ENCODE measurements at places on chromosomes 2 and 18.

GRCh38 chr2:32894119-32894728 is 52.5 kb upstream of the LTBP1 start:
- DNase-seq: peak; percentile 89

- no peak for DNase-seq
Observed at GRCh38 chr2:190964170-190964795, 49.7 kb downstream of the STAT1 start.

GRCh38 chr2:54512663-54513362 is 56.7 kb downstream of the SPTBN1 start:
- DNase-seq: no peak

- DNase-seq: no peak
Observed at GRCh38 chr2:52117299-52117698, 1085.4 kb upstream of the NRXN1 start.

DNA sequence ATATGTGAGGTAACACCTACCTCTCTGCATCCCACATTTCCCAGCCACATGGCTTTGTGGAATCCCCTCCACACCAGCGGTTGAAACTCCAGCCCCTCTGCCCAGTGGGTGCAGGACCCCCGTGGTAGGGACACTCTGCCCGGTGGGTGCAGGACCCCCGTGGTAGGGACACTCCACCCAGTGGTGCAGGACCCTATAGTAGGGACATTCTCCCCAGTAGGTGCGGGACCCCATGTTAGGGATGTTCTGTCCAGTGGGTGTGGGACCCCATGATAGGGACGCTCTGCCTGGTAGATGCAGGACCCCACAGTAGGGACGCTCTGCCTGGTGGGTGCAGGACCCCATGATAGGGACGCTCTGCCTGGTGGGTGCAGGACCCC is 11.5 kb downstream of the COPS9 start:
- DNase-seq: no peak

- DNase-seq: no peak
Observed at GRCh38 chr2:154901063-154901462, 202.6 kb downstream of the KCNJ3 start.

DNA sequence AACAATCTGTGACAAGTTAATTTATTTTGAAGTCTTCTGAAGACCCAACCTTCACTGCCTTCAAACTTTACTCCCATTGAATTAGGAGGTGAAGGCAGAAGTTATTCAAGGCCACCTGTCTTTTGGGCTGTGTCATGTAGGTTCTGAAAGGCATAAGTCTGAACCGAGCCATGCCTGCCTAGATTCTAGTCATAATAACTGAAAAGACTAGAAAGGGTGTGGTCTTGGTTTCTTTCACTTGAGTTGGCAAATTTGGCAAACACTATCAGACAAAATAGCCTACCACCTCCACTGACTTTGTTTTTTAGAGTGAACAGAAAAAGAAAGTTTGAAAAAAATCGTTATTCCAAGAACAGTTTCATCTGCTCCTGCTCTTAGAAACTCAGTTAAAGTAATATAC is 38.4 kb downstream of the PPM1B start:
- no peak for DNase-seq

DNA sequence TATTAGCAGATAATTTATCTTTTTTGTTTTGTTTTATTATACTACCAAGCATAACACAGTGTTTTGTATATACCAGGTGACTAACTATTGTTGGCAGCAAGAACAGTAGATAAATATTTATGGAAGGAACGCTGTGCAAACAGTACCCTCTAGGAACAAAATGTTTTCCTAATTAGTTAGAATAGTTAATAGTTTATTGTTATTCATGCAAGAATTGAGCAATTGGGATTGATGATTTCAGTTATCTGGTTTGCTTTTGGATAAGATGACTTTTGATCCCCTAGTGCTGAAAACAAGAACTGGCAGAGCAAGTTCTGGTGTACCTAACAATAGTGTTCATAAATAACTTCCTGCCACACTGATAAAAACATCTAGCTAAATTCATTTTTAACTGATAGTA is 323.3 kb downstream of the TGIF1 start:
- DNase-seq: no peak

GRCh38 chr2:10926191-10926820 is 14.6 kb downstream of the KCNF1 start:
- DNase-seq: no peak

- no peak for DNase-seq
Observed at GRCh38 chr2:40403233-40403836, 48.6 kb downstream of the SLC8A1 start.

- DNase-seq: no peak
Observed at GRCh38 chr2:39506215-39506614, 69.1 kb upstream of the MAP4K3 start.

- DNase-seq: no peak
Observed at GRCh38 chr2:217739741-217740140, 263.1 kb downstream of the TNS1 start.

DNA sequence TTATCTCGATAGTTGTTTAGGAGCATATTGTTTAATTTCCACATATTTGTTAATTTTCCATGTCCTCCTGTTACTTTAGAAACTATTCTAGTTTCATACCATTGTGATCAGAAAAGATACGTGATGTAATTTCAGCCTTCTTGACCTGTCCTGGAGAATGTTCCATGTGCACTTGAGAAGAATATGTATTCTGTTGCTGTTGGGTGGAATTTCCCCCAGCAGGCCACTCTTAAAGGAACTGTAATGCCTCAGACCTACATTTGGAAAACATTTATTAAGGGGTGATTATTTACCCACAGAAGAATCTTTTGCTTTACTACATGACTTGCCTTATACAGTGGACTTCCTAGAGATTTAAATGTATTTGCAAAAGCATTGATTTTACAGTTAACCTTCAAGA is 55.5 kb downstream of the LIMS1 start:
- DNase-seq: peak; percentile 34

GRCh38 chr2:163266772-163267171 is 428.2 kb upstream of the KCNH7 start:
- no peak for DNase-seq

DNA sequence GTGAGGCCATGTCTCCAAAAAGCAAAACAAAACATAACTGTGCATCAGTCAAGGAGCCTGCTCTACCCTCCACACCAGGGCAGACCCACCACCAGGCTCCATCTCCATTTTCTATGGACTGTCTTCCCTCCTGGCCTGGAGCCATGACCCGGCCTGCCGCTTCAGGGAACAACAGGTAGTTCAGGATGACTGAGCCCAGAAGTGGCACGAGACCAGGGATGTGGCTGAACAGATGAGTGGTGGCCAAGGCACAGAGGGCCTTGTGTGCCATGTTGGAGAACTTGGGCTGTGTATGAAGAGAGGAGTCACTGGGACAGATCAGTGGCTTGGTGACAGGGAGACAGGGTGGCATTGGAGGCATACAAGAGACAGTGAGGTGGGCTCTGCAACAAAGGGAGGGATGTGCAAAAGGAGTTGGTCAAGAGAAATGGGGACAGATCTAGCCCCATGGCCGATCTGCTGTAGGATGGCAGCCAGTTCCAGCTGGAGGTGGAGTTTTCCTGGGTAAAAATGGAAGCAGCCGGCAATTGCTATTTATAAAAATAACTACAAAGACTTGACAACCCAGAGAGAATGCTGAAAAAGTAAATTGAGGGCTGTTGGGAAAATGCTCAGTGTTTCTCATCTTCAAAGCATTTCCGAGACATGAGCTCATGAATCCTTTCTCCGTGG is 35.0 kb downstream of the TMEM177 start:
- DNase-seq: no peak

GRCh38 chr2:39512941-39513340 is 75.9 kb upstream of the MAP4K3 start:
- no peak for DNase-seq

GRCh38 chr2:240127911-240128607 is 8.0 kb downstream of the COPS9 start:
- DNase-seq: no peak

GRCh38 chr2:138267161-138267901 is 234.2 kb upstream of the SPOPL start:
- no peak for DNase-seq

GRCh38 chr2:133458280-133458679 is 110.0 kb downstream of the NCKAP5 start:
- DNase-seq: no peak

DNA sequence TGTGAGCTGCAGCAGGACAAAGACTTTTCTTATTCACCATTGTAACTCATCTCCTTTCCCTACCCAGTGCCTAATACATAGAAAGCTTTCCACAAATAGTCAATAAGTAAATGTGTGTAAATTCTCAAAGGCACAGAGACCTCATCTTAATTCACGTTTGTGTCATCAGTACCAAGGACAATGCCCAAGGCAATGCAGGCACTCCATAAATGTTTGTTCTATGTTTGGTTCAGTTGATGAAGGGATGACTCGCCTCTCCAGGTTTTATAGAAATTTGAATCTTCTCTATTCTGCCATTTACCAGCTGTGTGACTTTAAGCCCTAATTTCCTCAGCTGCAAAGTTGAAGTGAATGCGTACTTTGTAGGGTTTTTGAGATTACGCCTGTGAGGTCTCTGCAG is 2.1 kb upstream of the MOGAT1 start:
- no peak for DNase-seq

DNA sequence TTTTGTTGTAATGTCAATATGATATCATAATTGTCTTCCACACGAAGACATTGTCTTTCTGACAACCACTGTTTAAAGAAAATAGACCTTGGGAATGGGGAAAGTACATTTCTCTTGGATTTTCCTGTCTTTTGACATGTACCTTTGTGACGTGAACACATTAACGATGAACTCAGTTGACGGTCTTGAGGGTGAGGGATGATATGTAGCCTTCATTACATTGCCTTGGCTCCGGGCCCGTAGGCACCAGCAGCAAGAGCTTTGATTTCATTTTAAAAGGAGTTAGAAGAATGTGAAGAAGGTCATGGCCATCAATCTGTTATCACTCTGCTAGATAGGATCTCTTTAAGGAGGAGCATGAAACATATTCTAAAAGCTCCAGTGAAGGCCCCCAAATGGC is 80.9 kb downstream of the LYPD6B start:
- no peak for DNase-seq

DNA sequence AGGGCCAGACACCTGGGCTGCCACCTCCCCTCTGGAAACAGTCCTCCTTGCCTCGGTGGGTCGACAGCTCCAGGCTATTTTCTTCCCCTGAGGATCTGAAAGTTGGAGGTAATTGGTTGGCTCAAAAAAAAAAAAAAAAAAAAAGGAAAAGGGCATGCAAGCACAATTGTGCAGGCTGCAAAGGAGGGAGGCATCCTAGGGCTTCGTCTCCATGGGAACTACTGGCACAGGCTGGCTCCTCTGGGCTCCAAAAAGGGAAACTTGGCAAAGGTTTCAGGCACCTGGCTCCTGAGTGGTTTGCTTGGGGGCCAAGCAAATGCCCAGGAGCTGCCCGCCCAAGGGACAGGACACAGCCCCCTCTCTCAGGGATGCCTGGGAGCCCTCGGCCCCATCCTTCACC is 1.1 kb upstream of the KCNIP3 start:
- DNase-seq: no peak

GRCh38 chr18:58102018-58102417 is 58.0 kb downstream of the NEDD4L start:
- no peak for DNase-seq

DNA sequence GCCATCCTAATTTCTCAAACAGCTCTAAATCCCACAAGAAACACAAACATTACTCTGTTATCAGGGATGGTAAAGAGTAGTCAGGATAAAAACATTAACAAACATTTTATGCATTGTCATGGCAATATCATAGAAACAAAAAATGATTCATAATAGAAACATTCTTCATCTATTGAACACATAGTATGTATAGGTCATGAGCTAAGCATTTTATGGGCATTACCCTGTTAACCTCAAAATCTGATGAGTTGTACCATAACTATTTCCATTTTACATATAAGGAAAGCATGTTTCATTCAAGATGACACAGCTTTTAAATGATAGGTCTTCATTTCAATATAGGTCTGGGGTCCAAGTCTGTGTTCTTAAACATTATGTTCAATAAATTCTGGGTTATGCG is 344.9 kb downstream of the RND3 start:
- DNase-seq: no peak

GRCh38 chr2:11864724-11865123 is 118.3 kb downstream of the LPIN1 start:
- DNase-seq: no peak

DNA sequence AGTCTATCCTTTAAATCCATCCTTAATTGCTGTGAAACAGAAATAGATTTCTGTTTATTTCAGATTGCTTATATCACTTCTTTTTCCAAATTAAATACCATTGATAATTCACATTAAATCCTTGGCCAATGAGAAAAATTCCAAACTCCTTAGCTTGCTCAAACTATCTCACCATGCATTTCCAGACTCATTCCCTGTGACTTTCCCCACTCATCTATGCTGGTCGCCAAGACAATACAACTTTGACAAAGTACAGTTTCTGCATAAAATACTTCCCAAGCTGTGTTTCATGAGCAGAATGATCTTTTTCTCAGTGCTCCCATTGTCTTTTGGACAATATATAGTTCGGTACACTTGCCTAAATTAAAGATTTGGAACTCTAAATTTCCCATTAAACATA is 575.6 kb downstream of the CPS1 start:
- DNase-seq: no peak

GRCh38 chr18:10051877-10052631 is 138.2 kb downstream of the VAPA start:
- DNase-seq: no peak

- no peak for DNase-seq
Observed at GRCh38 chr2:100529900-100530299, 32.9 kb upstream of the PDCL3 start.

- no peak for DNase-seq
Observed at GRCh38 chr2:60221098-60221497, 332.4 kb downstream of the BCL11A start.

DNA sequence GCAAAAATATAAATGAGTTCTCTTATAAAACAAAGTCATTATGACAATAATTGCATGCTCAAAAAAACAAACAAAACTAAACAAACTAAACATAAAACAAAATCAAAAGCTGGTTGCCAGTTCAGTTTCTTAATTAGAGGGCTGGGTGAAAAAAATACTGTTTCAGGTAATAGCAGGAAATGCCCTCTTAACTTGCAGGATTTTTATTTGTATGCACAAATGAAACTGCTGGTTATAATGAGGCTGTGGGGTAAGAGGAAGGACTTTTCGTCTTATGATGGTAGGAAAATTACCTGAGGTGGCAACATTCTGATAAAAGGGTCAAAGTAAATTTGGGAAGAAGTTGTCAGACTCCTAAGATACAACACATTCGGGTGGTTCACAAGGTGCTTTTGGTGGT is 21.5 kb upstream of the CDKL4 start:
- DNase-seq: no peak

- no peak for DNase-seq
Observed at GRCh38 chr2:73837847-73838585, 9.3 kb downstream of the STAMBP start.

DNA sequence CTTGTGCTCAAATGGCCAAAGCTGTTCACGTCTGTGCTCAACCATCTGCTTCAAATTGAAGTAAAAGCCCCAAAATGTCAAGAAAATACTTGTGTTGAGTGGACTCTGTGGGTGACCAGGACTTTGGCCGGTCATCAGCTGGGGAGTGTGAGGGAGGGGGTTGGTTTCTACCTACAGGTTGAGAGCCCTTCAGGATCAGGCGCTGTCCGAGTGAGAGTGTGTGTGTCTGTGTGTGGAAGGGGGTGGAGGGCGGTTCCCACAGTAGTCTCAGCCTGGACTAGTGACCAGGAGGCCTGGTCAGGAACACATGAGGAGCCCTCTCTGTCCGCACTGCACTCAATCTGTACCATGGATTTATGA is 34.2 kb downstream of the ATOH8 start:
- DNase-seq: no peak

Data from erythroblast (primary cell).